ENCODE measurements at places on chromosomes 1 and 21.

DNA sequence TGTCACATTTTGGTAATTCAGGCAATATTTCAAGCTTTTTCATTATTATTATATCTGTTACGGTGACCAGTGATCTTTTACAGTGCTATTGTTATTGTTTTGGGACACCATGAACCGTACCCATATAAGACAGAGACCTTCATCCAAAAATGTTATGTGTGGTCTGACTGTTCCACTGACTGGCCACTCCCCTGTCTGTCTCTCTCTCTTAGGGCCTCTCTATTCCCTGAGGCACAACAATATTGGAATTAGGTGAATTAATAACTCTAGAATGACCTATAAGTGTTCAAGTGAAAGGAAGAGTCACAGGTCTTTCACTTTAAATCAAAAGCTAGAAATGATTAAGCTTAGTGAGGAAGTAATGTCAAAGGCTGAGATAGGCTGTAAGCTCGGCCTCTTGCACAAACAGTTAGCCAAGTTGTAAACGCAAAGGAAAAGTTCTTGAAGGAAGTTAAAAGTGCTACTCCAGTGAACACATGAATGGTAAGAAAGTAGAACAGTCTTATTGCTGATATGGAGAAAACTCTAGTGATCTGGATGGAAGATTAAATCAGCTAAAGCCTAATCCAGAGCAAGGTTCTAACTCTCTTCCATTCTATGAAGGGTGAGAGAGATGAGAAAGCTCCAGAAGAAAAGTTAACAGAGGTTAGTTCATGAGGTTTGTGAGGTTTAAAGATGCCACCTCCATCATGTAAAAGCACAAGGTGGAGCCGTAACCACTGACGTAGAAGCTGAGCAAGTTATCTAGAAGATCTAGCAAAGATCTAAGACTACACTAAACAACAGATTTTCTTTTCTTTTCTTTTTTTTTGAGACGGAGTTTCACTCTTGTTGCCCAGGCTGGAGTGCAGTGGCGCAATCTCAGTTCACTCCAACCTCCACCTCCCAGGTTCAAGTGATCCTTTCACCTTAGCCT lies 19.7 kb upstream of the DIPK1A start:
- DNase-seq: no peak

DNA sequence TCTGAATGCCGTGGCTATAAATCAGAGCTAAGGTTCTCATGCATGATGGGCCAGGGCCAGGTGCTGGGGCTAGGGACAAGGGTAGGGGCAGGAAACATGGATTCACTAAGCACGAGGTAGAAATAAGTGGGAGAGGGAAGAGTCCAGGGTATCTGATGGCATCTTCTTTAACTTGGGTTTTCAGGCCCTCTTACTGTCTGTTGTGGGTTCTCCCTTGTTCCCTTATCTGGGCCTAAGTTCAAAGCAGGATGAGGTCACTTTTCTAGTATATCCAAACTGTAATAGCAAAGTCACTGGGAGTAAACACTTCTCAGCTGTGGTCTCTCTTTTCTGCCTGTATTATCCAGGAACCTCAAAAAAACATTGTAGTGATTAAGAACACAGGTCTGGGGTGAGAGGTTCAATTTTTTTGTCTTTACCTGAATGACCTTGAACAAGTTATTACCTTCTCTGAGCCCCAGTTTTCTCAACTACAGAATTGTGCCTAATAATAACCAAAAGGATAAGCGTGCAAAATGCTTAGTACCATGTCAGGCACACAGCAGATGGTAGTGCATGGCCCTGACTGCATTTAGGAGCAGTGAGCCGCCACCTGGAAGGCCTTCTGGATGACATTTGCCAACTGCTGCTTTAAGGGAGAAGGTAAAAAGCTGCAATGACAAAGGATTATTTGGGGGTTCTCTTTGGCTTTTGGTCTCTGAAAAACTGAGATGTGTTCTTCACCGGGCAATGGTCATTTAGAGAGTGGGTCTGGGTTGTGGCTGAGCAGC lies 53.6 kb upstream of the A3GALT2 start:
- DNase-seq: no peak

GRCh38 chr1:84493747-84494146 lies 12.4 kb upstream of the SPATA1 start:
- DNase-seq: no peak

GRCh38 chr1:1609822-1610485 lies 5.3 kb upstream of the MIB2 start:
- no peak for DNase-seq

DNA sequence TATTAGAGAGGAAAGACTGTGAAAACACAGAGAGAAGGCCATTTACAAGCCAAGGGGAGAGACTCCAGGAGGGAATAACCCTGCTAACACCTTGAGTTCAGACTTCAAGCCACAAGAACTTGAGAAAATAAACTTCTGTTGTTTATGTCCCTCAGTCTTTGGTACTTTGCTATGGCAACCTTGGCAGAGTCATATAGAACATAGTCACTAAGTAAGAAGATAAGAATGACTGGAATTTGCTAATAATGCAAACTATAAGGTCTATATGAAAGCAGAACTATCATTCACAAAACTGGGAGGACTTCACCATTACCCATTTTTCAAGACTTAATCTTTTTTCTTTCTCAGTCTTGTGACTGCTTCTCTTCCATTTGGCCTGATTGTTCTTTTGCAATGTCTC lies 767.3 kb upstream of the ADAMTS5 start:
- no peak for DNase-seq

- no peak for DNase-seq
These were observed 5.2 kb downstream of the AK2 start for GRCh38 chr1:33031506-33031905.
